Gastroesophageal sphincter (tissue), 4 donors: ENCODE measurements at places on chromosomes 5 and 9. TPM values are rescaled to one million over a fixed set of nuclear protein-coding genes. Genes with fewer than 3 reads are reported as not detected.

Gene SLC36A2
- total RNA-seq: not detected

DNA sequence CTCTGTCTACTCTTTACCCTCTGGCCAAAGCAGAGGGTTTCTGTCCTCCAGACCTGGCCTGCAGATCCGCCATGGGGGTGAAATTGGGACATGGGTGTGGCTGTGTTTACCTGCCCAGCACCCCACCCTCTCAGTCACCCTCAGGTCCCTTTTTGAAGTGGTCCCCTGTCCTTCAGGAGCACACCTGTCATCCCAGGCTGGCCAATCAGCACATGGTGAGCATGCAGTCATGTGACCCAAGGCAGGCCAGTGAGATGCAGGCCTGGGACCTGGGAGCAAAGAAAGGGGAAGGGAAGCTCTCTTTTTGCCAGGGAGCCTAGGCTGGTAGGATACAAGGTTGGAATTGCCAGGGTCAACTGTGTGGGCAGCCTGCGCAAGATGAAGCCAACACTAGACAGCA, 28.3 kb upstream of the IER5L start:
- ATAC-seq: no peak

DNA sequence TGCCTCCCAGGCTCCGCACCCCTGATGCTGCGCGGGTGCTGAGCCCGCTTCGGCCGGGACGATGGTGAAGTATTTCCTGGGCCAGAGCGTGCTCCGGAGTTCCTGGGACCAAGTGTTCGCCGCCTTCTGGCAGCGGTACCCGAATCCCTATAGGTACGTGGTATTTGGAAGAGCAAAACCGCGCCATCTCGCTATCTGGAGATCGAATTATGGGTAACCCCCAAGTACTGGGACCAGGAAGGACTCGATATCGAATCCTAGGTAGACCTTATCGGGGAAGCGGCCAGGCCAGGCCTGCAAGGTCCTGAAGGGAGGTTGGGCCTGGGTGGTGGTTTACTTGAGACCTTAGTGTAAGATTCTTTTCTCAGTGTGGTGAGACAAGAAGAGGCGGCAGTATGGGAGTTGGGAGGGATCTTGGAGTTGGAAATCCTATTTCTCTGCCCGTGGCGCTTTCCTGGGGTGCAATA, 359 bp downstream of the PRELID1 start:
- ATAC-seq: no peak

GRCh38 chr5:177447066-177447610, 524 bp downstream of the PRR7 start:
- ATAC-seq: peak; percentile 25

GRCh38 chr5:1526190-1526631, 2.5 kb upstream of the LPCAT1 start:
- no peak for ATAC-seq

DNA sequence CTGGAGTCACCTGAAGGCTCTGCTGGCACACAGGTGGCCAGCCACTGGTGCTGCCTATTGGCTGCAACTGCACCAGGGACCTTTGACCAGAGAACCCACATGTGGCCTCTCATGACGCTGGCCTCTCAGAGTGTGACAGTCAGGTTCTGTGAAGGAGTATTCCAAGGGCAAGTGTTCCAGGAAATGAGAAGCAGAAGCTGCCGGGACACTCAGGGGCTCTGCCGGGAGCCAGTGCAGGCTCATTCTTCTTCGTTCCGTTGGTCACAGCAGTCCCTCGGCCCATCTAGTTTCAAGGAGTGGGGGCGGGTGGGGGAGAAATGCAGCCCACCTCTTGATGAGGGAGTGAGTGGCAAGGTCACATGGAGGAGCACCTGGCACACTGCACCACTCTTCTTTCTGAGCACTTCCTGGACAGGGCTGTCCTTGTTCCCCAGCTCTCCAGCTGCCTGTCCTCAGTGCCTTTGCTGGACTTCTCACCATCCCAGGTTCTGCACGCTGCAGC, 237.5 kb downstream of the GADD45G start:
- ATAC-seq: no peak

GRCh38 chr9:88090151-88090581, 48.1 kb downstream of the SPATA31C2 start:
- no peak for ATAC-seq

GRCh38 chr9:97682242-97682641, 14.9 kb downstream of the XPA start:
- ATAC-seq: no peak

Gene FAM53C
- 30.5 TPM for total RNA-seq

DNA sequence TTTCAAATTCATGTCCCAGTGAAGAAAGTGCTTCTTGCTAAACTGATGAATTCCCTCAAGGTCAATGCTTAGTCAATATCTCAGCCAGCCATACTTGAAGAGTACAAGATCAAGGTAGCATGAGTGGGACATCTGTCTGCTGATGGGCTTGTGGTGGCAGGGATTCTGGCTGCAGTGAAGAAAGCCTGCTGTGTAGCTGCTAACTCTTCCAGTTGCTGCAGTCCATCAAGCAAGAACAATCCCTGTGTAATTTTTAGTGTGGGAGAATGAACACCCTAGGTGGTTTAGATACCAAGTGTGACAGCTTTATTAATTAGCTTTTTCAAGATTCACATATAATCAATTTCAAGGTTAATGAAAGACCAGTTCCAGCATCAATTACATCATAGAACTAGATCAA, 443.9 kb downstream of the TAF11L14 start:
- no peak for ATAC-seq

Gene GLE1
- total RNA-seq: 29.2 TPM

Gene FIBCD1
- total RNA-seq: not detected

DNA sequence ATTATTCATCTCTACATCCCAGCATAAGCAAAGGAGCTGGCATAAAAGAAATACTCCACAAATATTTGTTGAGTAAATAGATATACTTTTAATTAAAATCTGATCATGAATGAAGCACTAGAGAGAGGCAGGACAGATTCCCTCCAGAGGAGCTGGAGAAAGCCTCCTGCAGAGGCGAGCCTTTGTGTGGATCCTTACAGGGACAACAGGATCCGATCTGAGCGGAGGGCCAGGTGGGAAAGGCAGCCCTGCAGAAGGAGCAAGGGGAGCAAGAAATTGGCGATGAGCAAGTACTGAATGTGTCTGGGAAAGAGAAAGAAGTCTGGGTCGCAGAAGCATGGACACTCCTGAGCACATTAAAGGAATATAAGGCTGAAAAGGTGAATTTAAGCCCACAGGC, 69.4 kb downstream of the EBF1 start:
- no peak for ATAC-seq

- no peak for ATAC-seq
Measured at GRCh38 chr9:96192710-96193109, 109.3 kb downstream of the HSD17B3 start.

DNA sequence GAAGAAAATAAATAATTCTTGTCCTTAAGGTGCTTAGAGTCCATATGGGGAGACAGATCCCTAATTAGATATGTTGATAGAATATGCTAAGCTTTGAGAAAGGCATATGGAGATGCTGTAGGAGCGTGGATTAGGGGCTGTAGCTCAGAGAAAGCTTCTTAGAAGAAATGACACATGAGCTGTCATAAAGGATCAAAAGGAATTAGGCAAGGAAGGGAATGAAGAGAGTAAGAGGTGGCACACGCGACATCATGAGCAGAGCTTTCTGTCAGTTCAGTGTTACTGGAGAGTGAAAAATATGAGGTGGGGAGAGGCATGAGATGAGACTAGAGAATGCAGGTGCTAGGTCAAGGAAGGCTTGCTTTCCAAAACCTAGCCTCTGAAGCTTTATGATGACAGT, 118.6 kb downstream of the KIAA0825 start:
- ATAC-seq: no peak

DNA sequence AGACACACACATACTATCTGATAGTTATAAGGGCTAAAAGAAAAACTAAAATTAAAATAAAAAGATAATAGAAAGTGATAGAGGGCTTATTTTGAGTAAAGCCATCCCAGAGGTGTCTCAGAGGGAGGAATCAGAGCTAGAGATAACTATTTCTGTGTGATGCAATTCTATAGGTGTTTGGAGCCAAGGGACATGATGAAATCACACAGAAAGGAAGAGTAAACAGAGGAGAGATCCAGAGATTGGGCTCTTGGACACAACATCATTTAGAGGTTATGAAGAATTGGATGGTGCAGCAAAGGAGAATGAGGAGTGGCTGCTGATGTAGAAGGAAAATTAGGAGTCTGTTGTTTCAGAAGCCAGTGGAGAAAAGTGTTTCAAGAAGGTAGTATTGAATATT, 393.5 kb downstream of the DIRAS2 start:
- ATAC-seq: no peak

DNA sequence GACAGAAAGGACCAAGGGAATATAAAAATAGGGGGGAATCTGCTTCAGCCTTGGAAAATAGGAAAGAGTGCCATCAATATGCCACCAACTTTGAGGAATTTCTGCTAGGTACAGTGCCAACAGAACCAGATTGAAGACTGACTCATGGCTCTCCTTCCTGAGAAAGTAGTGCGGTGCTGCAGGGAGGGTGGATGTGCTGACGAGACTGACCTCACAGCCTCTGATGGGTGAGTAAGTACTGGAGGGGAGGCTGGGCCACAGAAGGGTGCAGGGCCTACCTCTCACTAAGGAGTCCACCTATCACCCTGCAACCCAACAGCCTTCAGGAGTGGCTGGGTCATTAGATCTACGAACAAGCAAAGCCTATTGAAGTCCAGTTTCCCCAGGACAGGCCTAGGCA, 187.6 kb downstream of the GABBR2 start:
- ATAC-seq: no peak

GRCh38 chr5:10860645-10861422, 99.8 kb upstream of the DAP start:
- ATAC-seq: no peak

Gene DBH
- total RNA-seq: not detected

DNA sequence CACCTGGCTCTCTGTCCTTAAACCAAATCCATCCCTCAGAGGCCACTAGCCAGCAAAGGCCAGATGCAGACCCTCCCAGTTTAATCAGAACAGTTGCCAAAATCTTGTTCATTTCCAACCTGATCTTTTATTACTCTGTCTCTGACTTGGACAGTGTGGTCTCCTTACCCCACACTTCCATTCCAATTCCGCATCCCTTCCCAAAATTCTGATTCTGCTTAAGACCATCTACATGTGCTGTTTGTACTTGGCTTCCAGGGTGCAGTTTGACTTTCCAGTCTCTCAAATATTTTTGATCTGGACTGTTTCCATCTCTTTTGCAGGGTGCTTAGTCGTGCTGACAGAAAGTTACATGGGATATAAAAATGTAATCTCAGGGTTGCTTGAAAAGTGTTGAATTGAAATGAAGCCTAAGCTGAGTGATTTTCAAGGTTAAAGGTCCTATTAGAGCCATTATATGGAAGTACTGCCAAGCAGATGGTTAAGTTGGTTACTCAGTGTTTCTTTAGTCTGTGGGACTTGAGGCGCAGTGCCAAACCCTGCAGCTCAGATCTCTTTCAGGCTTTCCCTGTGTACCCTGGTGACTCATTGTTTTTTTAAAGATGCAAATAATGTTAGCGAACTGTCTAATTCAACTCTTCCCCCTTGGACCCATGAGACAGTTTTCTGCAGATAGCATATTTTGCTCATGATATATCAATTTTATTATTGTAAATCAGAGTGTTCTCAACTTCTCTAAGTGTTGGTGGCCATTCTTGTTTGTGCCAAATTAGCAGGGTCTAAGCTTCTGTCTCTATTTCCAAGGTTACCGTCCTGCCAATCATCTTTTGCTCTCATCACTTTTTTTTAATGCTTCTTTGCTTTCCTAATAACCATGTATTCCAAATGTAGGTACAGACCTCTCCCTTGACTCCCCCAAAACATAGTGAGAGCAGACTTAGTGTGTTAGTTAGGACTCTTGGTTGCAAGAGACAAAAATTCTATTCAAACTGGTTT, 18.2 kb upstream of the DCP2 start:
- peak; percentile 74 for ATAC-seq

DNA sequence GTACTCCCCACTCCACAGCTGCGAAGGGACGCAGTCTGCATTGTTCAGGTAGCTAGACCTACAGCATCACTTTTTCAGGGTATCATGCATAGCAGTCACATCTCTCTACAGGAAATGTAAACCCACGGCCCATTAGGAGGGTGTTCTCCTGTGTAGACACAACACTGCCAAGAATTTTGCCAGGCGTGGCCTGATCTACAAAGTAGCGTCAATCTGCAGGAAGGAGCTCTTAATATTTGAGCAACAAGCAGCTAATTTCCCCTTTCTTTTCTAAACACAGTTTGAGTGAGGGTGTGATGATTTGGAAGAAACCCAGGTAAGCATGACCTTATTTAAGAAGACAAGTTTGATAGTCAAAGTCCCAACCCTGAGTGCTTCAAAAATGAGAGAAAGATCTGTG, 419.0 kb downstream of the GADD45G start:
- ATAC-seq: no peak

DNA sequence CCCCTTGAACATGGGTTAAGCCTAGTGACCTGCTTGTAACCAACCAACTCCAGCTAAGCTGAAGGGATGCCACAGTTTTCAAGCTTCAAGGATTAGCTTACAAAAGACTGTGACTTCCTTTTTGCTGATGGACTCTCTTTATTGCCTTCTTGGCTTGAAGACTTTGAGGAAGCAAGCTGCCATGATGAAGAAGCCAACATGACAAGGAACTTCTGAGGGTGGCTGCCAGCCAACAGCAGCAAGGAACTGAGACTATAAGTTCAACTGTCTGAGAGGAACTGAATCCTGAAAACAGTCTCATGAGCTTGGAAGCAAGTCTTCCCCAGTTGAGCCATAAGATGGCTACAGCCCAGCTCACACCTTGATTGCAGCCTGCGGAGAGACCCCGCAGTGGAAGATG, 116.1 kb upstream of the TAF11L2 start:
- peak; percentile 39 for ATAC-seq

- no peak for ATAC-seq
Measured at GRCh38 chr9:135736272-135736978, 34.4 kb downstream of the KCNT1 start.

- no peak for ATAC-seq
Measured at GRCh38 chr5:72302171-72302570, 17.9 kb downstream of the MRPS27 start.

DNA sequence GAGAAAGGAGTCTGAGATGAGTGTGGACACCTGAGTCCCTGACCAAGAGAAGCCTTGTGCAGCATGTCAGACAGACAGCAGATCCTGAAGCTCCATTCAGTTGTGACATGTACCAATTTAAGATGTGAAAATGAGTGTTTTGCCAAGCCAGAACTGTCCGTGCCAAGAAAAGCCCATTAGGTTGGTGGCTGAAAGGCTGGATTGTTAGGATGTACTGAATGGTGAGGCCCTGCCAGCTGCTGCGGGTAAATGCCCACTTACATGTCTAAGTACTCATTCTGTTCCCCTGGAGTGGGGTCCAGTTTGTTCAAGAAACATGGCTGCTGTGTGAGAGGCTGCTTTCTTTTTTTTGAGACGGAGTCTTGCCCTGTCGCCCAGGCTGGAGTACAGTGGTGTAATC, 14.6 kb downstream of the DAPK1 start:
- ATAC-seq: no peak

Gene PTGES
- 3.8 TPM for total RNA-seq

DNA sequence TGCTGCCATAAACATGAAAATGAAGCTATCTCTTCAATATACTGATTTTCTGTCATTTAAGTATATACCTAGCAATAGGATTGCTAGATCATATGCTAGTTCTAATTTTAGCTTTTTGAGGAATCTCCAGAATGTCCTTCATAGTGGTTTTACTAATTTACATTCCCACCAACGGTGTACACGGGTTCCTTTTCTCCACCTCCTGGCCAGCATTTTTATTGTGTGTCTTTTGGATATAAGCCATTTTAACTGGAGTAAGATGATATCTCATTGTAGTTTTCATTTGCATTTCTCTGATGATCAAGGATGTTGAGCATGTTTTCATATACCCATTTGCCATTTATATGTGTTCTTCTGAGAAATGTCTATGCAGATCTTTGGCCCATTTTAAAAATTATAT, 446.5 kb downstream of the GABRG2 start:
- ATAC-seq: no peak
